ENCODE measurements at places on chromosomes 3 and 15.

- DNase-seq: no peak
Observed at GRCh38 chr15:74120426-74120825, 10.0 kb upstream of the ISLR2 start.

GRCh38 chr3:126910231-126910630, 72.7 kb upstream of the PLXNA1 start:
- no peak for DNase-seq

DNA sequence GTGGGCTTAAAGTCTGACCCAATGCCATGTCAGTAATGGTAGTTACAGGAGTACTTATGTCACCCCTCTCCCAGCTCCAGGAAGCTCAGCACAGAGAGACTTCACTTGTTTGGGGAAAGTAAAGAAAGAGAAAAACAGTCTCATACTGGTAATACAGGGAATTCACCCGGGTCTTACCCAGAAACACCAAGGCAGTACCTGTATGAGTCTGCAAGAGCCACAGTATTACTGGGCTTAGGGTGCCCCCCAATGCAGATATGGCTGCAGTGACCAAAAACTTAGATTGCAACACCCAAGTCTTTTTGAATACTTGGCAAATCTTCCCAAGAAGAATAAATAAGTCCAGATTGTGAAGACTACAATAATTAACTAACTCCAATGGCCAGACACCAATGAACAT, 622.1 kb downstream of the IGSF11 start:
- no peak for DNase-seq

DNA sequence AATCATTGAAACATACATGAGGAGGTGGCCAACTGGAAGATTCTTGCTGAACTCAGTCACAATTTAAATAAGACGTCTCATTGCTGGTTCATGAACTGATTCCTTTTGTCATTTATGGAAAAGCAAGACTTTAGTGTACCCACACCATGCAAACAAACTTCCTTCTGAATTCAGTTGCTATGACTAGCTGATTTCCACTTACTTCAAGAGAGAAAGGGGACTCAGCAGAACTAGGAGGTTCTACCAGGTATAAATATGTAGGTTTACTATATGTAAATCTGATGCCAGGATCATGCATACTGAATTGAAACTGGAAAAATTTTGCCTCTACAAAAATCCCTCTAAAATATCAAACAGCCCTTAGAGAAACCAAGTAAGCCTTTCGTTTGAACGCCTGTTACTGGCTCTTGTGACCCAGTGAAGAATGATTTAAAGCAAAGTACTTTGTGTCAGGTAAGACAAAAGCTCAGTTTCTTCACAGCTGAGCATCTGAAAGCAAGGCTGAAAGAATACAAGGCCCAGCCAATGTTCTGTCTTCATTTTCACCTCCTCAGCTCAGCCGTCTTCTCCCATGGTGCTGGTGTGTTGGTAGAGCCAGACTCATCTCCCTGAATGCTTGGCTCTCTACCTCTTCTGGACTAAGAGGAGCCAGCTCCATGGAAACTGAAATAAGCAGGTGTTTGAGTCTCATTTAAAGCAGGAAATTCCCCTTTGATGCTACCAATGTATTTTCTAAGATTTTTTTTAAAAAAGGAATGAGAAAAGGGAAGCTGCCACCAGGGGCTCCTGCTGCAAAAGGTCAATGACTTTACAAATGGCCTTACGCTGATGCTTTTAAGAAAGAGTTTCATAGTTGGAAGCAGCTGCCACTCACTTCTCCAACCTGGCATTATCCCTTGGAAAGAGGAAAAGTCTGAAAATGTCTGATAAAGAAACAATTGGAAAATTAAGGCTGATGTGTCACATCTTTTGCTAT, 301.6 kb downstream of the EFHB start:
- no peak for DNase-seq

- DNase-seq: no peak
Observed at GRCh38 chr15:72133211-72133610, 15.0 kb downstream of the SENP8 start.

Data from A172 (cell line).